ENCODE measurements at places on chromosomes 5 and 9. TPM values are rescaled to one million over a fixed set of nuclear protein-coding genes. Genes with fewer than 3 reads are reported as not detected.

DNA sequence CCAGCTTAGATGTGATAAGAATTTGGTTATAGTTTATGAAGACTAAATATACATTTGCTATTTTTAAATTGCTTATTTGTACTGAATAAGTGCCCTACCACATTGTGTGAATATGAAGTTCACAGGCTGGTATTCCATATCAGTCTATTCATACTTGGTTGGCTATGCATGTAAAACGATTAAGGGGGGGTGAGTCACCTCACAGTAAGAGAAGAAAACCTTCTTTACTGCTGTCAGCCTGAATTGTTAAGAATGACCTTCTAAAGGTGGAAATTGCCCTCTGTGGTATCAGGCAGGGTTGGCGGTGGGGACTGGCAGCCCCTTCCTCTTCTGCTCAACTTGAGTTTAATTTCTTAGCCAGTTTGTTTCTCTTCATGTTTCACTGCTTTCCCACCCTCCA is 127.0 kb upstream of the RPS23 start:
- DNase-seq: no peak
- H3K36me3 ChIP-seq: no peaks in the 10 kb centered on the region
- H3K4me3 ChIP-seq: no peak overlapping the region
- no peaks in the 10 kb centered on the region for H3K4me1 ChIP-seq
- H3K27ac ChIP-seq: no peak overlapping the region

GRCh38 chr5:178335302-178336030 is 102.9 kb upstream of the PHYKPL start:
- no peaks in the 10 kb centered on the region for H3K27me3 ChIP-seq
- H3K4me3 ChIP-seq: no peak overlapping the region
- H3K27ac ChIP-seq: no peak overlapping the region
- DNase-seq: no peak

DNA sequence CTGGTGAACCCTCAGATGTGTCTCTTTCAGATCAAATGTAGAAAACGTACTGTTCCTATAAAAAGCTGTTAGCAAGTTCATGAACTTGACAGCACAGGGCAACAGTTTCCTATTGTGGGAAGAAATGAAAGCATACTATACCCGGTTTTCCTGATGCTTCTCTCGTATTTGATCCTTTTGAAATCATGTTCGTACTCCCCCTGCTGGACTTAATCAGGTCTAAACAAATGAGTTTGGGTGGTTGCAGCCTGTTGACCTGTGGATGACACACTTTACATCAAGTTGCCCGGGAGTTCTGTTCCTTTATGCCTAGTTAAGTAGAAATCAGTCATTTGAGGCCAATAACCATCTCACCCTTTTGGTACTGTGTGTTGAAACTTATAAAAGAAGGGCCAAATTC is 1992.3 kb downstream of the MAT2B start:
- no peak for DNase-seq
- no peak overlapping the region for H3K27ac ChIP-seq
- no peak overlapping the region for H3K4me3 ChIP-seq
- H3K27me3 ChIP-seq: no peaks in the 10 kb centered on the region
- H3K36me3 ChIP-seq: no peaks in the 10 kb centered on the region

IL3 gene
- total RNA-seq: 1.3 TPM

BARHL1 gene
- not detected for total RNA-seq

ARHGEF37 gene
- 0.73 TPM for total RNA-seq

DNA sequence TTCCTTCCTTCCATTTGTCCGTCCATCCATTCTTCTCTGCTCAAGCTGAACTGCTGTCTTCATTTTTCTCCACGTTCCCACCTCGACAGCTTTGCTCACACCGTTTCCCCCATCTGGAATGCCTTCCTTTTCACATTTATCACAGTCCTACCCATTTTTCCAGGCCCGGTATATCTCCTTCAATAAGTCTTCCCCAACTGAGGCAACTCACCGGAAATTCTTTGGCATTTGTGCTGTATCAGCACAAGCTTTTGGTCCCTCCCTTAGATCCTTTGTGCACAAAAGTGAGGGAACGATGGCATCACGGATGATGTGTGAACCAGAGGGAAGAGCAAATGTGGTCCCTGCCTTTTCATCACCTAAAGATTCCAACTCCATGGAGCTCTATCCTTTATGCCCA is 45.6 kb upstream of the INSYN2B start:
- no peak overlapping the region for H3K27ac ChIP-seq
- no peak overlapping the region for H3K4me3 ChIP-seq
- no peaks in the 10 kb centered on the region for H3K4me1 ChIP-seq
- no peak for DNase-seq
- H3K36me3 ChIP-seq: peaks cover 11% of the 10 kb centered on the region

DNA sequence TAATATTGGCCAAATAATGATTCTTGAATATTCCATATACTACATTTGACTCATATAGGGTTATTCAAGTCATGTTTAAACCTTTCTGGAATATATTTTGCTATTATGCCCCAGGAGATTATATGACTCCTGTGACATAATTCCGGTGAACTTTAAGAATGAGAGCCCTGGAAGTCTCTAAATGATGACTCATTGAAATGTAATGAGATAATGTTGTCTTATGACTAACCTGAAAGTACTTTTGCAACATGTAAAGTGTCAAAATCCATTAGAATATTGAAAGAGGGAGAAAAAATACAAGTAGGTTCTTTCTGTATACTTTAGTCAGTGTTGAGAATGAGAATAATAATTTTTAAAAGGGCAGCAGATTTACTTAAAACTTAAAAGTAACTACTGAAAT is 830.4 kb downstream of the MAT2B start:
- no peaks in the 10 kb centered on the region for H3K4me1 ChIP-seq
- H3K36me3 ChIP-seq: no peaks in the 10 kb centered on the region
- DNase-seq: no peak

GRCh38 chr5:155017610-155018009 is 4.1 kb downstream of the KIF4B start:
- H3K27me3 ChIP-seq: no peaks in the 10 kb centered on the region
- H3K4me1 ChIP-seq: no peaks in the 10 kb centered on the region
- no peak overlapping the region for H3K4me3 ChIP-seq
- no peaks in the 10 kb centered on the region for H3K36me3 ChIP-seq

ACOT12 gene
- 0.46 TPM for total RNA-seq

GRCh38 chr5:154078272-154078671 is 39.5 kb downstream of the MFAP3 start:
- no peaks in the 10 kb centered on the region for H3K36me3 ChIP-seq
- H3K4me1 ChIP-seq: no peaks in the 10 kb centered on the region
- no peaks in the 10 kb centered on the region for H3K27me3 ChIP-seq
- DNase-seq: no peak
- H3K4me3 ChIP-seq: no peak overlapping the region
- no peak overlapping the region for H3K27ac ChIP-seq

DNA sequence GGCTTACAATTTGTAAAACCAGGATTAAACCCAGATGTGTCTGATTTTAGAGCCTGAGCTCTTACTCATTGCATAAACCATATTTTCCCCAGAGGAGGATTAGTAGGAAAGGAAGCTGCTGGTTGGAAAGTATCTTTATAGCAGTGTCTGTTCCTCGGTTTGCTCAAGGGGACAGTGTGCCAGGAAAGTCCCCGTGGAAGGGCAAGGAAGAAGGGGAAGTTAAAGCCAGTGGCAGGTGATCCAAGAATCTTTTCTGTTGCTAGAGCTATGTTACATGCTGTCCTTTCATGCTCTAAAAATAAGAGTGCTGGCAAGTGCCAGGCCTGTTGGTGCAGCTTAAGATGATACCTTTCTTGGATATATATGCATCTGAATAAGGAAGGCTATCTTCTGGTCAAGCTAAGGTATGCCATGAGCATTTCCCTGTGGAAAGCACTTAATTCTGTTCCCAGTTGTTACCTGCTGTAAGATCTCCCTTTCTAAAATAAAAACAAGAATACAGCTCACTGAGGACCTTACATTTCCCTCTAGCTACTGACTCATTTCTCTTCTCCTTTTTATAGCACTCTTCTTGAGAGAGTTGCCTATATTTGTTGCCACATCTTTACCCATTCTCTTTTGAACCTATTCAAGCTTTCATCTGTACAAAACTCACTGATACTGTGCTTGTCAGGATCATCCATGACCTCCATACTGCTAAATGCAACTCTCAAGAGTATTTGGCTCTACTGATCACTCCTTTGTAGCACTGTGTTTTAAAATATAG is 8.0 kb downstream of the PDCD1LG2 start:
- H3K27me3 ChIP-seq: no peaks in the 10 kb centered on the region
- H3K4me3 ChIP-seq: no peak overlapping the region
- H3K27ac ChIP-seq: no peak overlapping the region
- H3K4me1 ChIP-seq: no peaks in the 10 kb centered on the region

DNA sequence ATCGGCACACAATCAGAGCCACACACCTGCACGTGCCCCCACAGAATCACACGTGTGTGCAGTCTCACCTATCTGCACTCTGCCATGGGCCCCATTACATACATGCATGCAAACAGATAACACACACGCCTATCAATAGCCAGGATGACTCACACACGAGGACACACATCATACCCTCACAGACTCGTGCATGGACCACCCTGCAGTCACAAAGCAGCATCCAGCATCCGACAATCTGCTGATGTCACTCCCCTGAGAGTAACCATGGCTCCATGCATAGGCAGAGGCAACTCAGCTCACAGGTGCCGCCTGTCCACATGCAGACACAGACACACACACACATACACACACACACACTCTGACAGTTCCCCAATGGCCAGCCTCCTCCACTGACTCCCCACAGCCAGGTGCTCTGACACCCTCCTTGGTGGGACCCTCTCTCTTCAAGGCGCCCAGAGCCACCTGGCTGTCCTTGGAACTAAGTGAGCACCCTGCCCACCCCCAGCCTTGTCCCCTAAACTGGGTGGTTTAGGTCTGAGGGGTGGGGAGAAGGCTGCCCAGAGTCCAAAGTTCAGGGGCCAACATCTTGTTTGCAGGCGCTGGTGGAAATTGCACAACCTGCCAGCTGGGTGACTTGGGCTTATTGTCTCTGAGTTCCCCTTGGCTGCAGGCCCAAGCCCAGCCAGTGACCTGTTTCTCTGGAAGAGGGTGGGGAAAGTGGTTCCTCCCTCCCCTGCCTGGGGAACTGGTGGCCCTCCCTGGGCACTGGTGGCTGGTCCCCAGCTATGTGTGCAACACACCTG is 34.6 kb upstream of the NEK6 start:
- no peaks in the 10 kb centered on the region for H3K27me3 ChIP-seq
- H3K4me3 ChIP-seq: no peak overlapping the region
- no peaks in the 10 kb centered on the region for H3K36me3 ChIP-seq
- DNase-seq: no peak
- no peaks in the 10 kb centered on the region for H3K4me1 ChIP-seq
- no peak overlapping the region for H3K27ac ChIP-seq

DNA sequence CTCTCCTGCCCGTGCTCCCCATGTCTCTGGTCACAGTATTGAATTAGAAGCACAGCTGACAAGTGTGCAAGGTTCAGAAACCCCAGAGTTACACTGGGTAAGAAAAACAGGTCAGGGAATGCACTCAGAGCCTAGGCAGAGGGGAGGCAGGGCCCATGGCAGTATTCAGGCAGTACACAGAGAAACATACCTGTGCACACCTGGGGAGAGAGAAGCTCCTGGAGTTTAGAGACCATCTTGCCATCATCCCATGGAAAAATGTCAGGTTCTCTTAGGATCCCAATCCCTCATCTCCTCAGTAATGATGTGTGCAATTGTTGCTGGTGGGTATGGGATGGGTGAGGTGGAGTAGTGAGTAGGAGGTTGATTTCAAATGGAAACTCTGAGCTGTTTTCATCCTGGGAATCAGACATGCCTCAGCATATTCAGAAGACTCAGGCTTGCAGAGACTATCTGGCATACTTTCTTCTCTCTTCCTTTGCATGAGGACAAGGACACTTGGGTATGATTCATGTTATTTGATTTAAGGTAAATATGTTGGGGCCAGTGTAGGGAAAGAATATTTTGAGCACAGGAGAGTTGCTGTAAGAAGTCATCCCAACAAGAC is 228.5 kb downstream of the ESM1 start:
- no peak for DNase-seq
- H3K27me3 ChIP-seq: no peaks in the 10 kb centered on the region
- H3K4me1 ChIP-seq: peaks cover 14% of the 10 kb centered on the region

SLC4A9 gene
- total RNA-seq: not detected

DNA sequence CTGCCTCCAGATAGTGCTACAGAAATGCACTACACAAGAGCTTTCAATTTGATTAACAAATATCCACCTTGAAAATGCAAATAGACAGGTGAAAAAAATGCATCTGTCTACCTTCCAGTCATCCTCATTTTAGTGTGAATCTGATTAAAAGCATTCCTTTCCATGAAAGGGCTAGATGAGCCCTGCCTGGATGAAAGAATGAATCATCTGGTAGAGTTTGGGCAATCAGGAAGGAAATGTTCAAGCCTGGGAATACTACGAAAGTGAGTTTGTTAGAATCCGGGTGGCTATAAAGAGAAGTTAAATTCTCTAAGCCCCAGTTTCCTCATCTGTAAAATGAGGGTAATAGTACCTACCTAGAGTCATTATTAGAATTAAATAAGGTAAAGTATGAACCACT is 142.6 kb downstream of the FAM114A2 start:
- H3K36me3 ChIP-seq: no peaks in the 10 kb centered on the region
- H3K27ac ChIP-seq: no peak overlapping the region
- no peak overlapping the region for H3K4me3 ChIP-seq

GRCh38 chr9:129109952-129110739 is 447 bp downstream of the CRAT start:
- H3K27ac ChIP-seq: peak overlapping the region; percentile 87
- no peaks in the 10 kb centered on the region for H3K36me3 ChIP-seq
- no peak for DNase-seq
- no peaks in the 10 kb centered on the region for H3K27me3 ChIP-seq

GRCh38 chr5:8291641-8292040 is 422.7 kb downstream of the MTRR start:
- H3K36me3 ChIP-seq: no peaks in the 10 kb centered on the region
- H3K27me3 ChIP-seq: no peaks in the 10 kb centered on the region
- no peak for DNase-seq
- no peak overlapping the region for H3K27ac ChIP-seq
- no peak overlapping the region for H3K4me3 ChIP-seq

DNA sequence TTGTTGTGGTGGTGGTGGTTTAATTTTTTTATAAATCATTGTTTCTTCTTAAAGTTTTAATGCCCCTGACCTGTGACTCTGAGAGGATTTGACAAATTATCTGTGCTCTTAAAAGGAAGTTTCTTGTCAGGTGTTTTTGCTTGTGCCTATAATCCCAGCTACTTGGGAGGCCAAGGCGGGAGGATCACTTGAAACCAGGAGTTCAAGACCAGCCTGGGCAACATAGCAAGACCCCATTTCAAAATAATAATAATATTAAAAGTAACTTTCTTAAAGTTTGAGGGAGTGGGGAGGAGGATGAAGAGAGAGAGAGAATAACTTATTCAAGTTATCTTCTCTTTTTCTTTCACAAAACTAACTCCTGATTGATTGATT is 12.2 kb upstream of the ERMP1 start:
- no peaks in the 10 kb centered on the region for H3K36me3 ChIP-seq
- DNase-seq: no peak
- H3K4me3 ChIP-seq: no peak overlapping the region
- H3K27ac ChIP-seq: no peak overlapping the region

GRCh38 chr9:105447386-105447813 is 434 bp upstream of the FSD1L start:
- no peaks in the 10 kb centered on the region for H3K36me3 ChIP-seq
- peak overlapping the region; percentile 43 for H3K27ac ChIP-seq
- no peaks in the 10 kb centered on the region for H3K27me3 ChIP-seq
- DNase-seq: no peak

All from naive thymus-derived CD4-positive, alpha-beta T cell (primary cell).